IMR-90 (cell line): ENCODE measurements at places on chromosomes 4 and X.

- DNase-seq: no peak
Observed at GRCh38 chr4:38695809-38696208, 31.8 kb downstream of the KLF3 start.

- DNase-seq: no peak
Observed at GRCh38 chr4:44479731-44480130, 31.1 kb upstream of the KCTD8 start.

DNA sequence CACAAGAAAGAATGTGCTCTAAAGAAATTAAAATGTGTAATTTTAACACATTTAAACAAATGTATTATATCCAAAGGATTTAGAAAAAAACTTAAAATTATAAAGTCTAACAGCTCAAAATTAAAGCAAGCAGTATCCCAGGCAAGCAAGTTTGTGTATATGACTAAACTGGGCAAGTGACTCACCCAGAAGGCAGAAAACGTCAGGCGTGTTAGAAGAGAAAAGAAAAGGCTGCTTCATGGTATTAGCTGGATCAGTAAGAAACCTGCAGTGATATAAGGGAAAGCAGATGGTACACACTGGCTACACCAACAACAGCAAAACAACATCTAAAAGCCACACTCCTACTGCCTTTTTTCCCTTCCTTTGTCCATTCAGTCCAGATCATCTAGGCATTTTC, 250.6 kb upstream of the NDST3 start:
- DNase-seq: peak; percentile 62

GRCh38 chr4:11599064-11599463, 170.4 kb upstream of the HS3ST1 start:
- no peak for DNase-seq

GRCh38 chr4:164931551-164932324, 45.7 kb downstream of the TRIM61 start:
- no peak for DNase-seq

GRCh38 chr4:160814726-160815125, 1349.1 kb downstream of the FSTL5 start:
- DNase-seq: no peak
